ENCODE measurements at places on chromosomes 11 and 22.

DNA sequence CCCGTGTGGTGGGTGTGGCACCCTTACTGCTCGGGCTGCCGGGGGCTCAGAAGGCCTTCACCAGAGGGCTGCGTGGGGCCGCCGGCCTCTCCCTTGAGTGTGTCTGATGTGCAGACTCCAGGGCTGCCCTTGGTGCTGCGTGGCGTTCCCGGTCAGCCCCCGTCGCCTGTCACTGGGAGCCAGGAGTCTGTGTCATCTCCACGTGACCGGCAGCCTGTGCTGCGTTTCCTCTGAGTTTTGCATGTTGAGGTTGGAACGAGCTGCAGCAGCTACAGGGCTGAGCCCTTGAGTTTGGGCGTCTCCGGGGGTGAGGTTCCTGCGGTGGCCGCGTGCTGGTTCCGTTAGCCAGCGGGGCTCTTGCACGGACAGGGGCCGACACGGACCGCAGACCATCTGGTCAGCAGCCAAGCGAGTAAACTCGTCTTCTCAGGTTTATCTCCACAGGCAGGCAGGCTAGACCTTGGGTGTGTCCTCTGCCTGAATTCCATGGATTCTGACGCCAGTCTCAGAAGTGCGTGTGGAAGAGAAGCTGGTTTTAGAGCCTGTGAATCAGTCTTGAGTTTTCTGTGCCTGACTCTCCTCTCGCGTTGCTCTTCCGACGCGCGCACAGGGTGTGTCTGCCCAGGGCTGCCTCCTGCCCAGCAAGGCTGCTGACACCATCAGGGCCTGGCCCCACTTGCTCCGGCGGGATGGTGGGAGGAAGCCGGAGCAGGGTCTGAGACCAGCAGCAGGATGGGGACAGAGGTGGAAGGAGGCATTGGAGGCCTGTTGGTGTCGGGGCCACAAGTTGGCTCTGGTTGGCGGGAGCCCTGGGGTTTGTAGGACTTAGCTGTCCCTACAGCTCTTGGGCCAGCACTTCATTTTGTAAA lies 10.5 kb downstream of the PTDSS2 start:
- DNase-seq: no peak

- DNase-seq: no peak
Measured at GRCh38 chr11:28735511-28735910, 627.3 kb downstream of the METTL15 start.

DNA sequence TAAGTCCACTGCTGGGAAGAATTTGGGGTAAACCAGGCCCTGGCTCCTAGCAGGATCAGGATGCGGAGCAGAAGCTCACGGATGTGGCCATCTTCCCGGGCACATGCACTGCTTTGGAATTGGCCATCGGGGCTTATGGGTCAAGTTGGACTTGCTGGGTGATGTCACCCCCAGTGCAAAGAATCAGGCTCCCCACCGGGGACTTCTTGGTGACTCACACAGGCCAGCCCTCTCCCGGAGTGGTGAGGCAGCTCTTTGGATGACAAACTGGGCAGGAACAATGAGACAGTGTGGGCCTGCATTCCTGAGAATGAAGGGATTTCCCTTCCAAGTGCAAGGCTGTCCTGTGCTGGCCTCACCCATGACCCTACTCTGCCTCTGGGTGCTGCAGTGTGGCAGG lies 128.8 kb upstream of the ANO1 start:
- no peak for DNase-seq

GRCh38 chr11:74090701-74091100 lies 80.1 kb downstream of the C2CD3 start:
- DNase-seq: no peak

DNA sequence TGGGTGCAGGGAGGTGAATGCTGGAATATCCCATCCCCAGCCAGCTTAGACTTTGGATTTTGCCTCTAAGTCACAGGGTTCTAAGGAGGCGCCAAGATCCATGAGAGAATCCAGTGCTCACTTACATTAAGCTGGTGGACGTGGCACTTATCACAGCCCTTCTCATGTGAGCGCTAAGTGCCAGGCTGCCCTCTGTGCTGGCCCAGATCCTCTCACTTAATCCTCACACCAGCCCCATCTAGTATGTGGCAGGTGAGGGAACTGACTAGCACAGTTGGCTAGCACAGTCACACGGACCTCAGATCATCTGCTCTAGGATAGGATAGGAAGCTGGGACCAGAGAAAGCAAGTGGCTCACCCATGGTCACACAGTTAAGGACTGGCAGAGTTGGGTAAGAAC lies 3.6 kb downstream of the HMOX1 start:
- DNase-seq: no peak

DNA sequence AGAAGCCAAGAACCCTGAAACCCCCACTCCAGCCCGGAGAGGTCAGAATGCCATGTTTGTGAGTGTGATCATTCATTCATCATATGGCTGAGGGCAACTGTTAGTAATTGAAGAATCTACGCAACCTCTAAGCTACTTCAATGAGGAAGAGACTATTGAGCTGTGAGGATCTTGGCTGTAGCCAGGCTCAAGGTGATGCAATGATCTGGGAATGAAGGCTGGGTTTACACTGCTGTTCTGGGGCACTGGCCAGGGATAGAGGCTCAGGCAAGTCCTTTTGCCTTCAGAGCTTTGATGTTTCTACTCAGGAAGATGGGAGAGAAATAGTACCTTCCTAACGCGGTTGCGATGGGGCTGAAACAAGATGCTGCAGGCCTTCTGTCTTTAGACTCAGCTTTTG lies 12.9 kb downstream of the CRYBB2 start:
- DNase-seq: no peak

- DNase-seq: no peak
Measured at GRCh38 chr11:108973402-108974162, 308.7 kb downstream of the DDX10 start.

- no peak for DNase-seq
Measured at GRCh38 chr11:112292188-112292587, 31.5 kb upstream of the PLET1 start.

DNA sequence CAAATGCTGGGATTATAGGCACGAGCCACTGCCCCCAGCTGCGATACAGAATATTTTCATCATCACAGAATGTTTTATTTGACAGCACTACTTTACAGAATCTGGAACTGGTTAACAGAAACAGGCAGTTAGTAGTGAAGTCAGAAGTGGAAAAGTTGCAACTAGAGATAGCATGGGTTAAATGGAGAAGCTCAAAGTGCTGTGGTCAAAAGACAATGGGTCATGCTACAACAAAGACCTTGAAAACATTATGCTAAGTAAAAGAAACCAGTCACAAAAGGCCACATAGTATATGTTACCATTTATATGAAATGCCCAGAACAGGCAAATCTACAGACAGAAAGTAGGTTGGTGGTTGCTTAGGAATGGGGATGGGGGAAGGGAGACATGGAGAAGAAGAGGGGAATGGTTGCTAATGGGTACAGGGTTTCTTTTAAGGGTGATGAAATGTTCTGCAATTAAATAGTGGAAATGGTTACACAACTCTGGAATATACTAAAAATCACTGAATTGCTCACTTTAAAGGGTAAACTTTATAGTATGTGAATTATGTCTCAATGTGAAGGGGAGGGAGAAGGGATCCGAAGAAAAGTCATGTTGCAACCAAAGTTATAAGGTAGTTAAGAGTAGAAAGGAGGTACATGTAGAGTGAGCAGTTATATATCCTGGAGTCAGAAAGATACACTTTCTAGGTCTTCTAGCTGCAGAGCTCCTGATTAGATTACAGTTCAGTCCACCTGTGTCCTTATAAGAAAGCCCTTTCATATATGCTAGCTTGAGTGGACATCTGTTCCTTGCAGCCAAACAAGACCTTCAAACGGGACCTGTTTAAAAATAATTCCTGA lies 46.3 kb upstream of the RAPSN start:
- DNase-seq: no peak

- DNase-seq: no peak
Measured at GRCh38 chr11:15159085-15159484, 44.4 kb downstream of the INSC start.

DNA sequence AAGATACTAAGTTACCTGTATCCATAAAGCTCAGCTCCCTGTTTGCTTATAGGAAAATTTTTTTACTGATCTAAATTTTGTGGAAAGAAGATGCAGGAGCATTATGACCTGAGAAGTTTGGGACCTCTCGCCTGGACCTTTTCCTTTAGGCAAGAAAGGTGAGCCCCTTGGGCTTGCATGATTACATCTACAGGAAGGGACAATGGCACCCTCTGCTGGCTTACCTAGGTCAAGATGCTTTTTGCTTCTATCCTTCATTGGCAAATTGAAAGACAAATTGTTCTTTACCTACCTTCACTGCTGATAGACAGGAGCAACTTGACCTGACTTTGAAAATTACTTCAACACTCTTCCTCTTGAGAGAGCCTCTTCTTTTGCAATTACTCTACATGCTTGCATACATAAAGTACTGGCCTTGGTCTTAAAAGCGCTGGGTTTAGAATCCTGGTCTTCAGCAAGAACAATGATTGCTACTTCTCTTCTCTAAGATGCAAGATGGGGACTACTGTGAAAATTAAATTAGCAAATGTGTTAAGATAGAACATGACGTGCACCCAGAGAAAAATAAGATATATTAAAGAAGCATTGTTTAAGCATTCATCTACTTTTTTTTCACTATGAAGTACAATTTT lies 147.2 kb downstream of the TRPC6 start:
- no peak for DNase-seq

- DNase-seq: no peak
Measured at GRCh38 chr11:123526027-123526805, 96.1 kb downstream of the GRAMD1B start.

DNA sequence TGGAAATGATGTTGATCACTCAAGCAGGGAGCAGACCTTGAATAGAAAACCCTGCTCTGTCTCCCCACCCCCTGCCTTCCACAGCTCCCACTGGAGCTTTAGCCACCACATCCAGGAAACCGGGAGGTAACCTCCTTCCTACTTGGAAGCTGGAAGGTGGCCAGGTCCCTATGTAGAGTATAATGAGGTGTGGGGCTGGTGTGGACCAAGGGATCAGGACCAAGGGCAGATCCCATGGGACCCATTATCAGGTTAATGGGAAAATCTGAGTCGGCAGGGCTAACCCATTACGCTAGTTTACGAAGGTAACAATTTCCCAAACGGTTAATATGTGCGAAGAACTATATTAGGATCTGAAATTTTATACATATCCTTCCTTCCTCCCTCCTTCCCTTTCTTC lies 321.9 kb downstream of the MIAT start:
- DNase-seq: no peak

- DNase-seq: no peak
Measured at GRCh38 chr11:103773059-103773458, 263.4 kb upstream of the DDI1 start.

GRCh38 chr11:67695606-67696005 lies 21.2 kb upstream of the ALDH3B2 start:
- DNase-seq: no peak

DNA sequence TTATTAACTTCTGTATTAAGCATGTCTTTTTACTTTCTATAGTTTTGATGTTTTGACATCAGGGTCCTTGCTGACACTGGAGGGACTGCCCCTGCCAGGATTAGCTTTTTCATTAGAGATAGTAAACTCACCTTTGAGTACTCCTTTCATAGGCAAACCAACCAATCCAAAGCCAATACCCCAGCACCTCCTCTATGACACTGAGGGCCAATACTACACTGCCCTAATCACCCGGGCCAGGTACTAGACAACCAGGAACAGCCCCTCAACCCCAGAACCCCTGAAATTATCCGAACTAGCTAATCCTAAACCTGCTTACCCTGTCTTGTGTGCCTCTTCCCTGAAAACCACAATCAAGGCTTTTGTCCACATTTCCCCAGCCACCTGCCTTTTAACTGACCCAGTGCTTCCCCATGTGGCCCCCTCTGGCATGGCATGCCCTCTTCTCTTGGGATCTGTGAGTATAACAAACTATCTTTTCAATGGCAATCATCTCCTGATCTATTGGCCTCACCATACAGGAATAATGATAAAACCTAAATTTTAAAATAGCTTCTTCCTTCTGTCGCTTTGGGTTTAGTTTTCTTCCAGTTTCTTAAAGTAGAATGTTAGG lies 31.2 kb downstream of the RAB6A start:
- no peak for DNase-seq

DNA sequence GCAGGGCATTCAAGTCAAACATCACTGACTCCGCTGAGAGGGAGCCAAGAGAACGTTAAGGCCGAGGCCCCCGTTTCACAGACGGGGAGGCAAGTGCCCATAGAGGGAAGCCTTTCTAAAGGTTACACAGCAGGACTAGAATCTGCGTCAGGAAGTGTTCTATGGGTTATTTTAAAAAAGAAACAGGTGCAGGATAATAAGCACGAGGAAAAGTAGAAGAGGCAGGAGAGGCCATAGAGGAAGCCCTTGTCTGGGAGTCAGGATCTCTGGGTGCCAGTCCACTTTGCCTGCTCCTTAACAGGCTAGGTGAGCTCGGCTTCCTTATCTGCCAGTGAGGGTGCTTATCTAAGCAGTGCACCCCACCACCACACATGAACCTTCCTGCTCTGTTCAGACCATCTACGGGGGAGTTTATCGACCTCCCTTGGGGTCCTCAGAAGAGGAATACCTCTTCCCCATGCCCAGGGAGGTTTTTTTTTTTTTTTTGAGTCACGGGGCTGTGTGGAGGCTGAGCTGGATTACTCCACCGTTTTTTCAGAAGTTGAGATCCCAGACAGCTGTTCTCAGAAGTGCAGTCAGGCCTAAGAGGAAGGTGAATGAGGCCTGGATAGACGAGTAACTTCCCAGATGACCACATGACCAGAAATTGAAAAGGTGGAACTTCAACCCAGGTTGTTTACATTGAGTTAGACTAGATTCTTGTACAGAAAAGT lies 1.2 kb upstream of the FCHSD2 start:
- DNase-seq: no peak

DNA sequence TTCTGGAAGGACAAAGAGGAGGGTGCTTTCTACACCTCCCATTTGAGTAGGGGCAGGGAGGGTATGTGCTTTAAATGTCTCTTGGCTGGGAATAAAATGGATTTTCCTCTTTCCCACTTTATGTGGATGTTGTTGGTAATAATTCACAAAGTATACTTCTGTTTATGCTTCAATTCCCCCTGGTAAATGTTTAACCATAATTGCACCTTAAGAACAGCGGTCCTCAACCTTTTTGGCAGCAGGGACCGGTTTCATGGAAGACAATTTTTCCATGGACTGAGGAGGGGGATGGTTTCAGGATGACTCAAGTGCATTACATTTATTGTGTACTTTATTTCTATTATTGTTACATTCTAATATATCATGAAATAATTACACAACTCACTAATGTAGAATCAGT lies 4.0 kb upstream of the TP53AIP1 start:
- DNase-seq: no peak

- DNase-seq: no peak
Measured at GRCh38 chr22:47144791-47145425, 382.5 kb downstream of the TBC1D22A start.

DNA sequence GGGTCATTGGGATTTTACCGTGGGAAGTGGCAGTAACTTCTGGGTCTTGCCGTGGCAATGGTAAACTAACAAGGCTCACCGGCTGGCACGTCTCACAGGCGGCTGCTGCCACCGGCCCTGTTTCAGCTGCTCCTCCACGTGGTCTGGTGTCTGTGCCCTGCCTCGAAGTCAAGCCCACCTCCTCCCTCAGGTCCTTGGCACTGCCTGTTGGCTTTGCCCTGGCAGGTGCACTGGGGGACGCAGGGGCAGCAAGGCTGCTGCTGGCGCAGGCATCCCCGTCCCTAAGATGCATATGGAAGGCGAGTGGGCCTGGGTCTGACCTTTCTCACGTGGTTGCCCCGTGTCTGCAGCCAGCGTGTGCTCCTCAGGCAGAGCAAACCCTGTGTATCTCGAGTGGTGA lies 783.6 kb downstream of the BRD1 start:
- no peak for DNase-seq

GRCh38 chr11:113179181-113179704 lies 135.1 kb upstream of the TTC12 start:
- no peak for DNase-seq

- DNase-seq: no peak
Measured at GRCh38 chr11:8002676-8003075, 15.5 kb downstream of the EIF3F start.

GRCh38 chr11:5666402-5666793 lies 18.5 kb downstream of the TRIM5 start:
- DNase-seq: no peak

All from stimulated activated CD4-positive, alpha-beta T cell treated with anti-CD3 and anti-CD28 coated beads, Interleukin-2, amount 100 ng/mL, for 48 hours (primary cell).